ENCODE measurements at places on chromosomes 12 and 14.

DNA sequence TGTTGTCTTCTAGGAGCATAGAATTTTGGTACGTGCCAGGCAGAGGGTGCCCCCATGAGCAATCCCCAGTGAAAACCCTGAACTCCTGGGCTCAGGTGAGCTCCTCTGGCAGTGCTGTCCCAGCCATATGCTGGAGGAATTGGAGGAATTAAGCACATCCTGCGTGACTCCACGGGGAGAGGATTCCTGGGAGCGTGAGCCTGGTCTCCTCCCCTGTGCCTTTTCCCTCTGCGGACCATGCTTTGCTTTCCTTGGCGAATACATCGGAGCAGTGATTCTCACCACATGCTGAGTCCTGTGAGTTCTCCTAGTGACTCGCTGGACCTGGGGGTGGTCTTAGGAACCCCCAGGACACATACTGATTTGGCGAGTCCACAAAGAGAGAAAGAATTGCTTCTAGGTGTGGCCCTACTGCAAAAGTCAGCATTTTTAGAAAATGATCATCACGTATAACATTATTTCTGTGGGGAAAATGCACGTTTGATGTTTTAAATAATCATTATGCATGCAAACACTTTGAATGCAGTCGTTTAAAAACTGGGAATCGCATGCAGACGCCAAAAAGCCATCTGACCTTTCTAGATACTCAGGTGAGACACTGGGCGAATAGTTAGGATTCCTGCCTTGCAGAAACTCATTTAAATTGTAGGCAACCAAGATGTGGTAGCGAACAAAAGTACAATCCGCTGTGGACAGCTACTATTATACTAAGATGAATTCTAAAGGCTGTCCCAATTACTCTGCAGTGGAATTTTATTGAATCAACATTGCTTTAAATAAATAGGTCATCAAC lies 370.9 kb downstream of the TMEM132D start:
- no peak for DNase-seq

GRCh38 chr12:15020156-15020555 lies 47.3 kb downstream of the PDE6H start:
- DNase-seq = no peak

DNA sequence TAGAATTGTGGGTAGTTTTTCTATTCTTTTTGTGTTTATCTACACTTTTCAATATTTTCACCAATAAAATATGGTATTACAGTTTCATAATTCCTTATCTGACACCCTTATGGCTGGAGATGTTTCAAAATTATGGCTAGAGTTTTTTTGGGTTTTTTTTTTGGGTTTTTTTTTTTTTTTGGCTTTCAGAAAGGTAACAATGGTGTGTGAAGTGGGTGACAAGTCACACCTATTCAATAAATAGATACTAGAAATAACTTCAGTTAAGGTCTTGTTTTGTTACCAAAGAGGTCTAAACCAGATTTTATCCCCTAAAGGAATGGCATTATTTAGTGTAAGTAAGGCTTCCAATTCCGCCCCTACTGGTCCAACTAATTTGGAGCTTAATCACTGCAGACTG lies 19.5 kb downstream of the SPPL3 start:
- DNase-seq = no peak

GRCh38 chr12:101628676-101629075 lies 33.9 kb downstream of the MYBPC1 start:
- no peak for DNase-seq

DNA sequence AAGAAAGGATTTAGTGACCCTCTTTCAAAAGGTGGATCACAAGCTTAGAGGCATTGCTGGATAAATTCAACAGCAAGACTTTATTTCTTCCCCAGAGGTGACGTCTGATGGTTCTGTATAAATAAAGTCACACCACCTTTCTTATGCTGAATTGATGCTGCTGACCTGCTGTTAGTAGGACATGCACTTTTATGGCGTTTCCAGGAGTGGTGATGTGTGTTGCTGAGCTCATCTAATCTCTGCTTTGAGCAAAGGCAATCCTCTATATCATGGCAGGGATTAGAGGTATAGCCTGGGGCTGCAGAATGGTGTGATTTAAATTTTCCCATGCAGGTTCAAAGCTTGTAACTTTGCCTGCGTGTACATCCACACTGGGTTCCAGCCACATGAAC lies 94.9 kb downstream of the ETV6 start:
- no peak for DNase-seq

- DNase-seq = no peak
Measured at GRCh38 chr14:69093631-69094421, 59.1 kb downstream of the DCAF5 start.

DNA sequence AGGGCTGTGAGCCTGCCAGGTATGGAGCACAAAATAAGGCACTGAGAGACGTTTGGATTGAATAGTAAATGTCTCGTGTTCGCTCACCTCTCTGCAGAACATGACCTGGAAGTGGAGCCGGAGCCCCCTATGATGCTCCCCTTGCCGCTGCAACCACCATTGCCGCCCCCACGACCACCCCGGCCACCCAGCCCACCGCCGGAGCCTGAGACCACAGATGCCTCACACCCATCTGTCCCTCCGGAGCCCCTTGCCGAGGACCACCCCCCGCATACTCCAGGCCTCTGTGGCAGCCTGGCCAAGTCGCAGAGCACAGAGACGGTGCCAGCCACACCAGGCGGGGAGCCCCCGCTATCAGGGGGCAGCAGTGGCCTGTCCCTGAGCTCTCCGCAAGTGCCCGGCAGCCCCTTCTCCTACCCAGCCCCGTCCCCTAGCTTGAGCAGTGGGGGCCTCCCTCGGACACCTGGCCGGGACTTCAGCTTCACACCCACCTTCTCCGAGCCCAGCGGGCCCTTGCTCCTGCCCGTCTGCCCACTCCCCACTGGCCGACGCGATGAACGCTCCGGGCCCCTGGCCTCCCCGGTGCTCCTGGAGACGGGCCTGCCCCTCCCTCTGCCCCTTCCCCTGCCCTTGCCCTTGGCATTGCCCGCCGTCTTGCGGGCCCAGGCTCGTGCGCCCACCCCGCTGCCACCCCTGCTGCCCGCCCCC lies 18.7 kb downstream of the SETD1B start:
- no peak for DNase-seq

DNA sequence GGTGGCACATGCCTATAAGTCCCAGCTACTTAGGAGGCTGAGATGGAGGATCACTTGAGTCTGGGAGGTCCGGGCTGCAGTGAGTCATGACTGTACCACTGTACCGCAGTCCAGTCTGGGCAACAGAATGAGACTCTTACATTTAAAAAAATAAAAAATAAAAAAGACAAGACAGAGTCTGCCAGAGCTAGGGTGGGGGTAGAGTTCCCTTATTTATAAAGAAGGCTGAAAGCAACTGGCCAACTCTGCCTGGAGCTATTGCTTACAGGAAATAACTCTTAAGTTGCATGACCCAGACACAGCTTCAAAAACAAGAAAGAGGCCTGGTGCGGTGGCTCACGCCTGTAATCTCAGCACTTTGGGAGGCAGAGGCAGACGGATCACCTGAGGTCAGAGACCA lies 31.5 kb downstream of the NUMB start:
- DNase-seq = no peak

GRCh38 chr12:84842406-84843013 lies 70.1 kb downstream of the SLC6A15 start:
- DNase-seq = no peak

DNA sequence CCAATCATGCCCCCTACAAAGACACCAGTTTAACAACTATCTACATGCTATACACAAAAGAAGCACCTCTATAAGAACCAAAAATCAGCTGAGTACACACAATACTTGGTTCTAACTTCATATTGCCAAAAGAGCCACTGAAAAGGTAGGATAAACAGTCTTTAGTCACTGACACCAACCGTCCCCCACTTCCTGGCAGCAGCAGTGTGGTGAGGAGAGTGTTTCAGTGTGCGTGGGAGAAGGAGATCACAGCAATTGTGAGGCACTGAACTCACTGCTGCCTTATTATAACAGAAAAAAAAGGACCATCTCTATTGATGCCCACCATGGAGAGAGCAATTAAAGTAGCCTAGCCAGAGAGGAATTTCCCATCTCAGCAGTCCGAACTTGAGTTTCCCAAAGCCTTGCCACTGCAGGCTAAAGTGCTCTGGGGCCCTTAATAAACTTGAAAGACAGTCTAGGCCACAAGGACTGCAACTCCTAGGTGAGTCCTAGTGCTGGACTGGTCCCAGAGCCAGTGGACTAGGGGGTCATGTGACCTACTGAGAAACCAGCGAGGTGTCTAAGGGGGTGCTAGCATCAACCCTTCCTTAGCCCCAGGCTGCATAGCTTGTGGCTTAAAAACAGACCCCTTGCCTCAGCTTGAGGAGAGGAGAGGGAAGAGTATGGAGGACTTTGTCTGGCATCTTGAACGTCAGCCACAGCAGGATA lies 37.1 kb upstream of the LMNTD1 start:
- no peak for DNase-seq

- DNase-seq = no peak
Measured at GRCh38 chr12:71589478-71589881, 74.2 kb downstream of the ZFC3H1 start.

DNA sequence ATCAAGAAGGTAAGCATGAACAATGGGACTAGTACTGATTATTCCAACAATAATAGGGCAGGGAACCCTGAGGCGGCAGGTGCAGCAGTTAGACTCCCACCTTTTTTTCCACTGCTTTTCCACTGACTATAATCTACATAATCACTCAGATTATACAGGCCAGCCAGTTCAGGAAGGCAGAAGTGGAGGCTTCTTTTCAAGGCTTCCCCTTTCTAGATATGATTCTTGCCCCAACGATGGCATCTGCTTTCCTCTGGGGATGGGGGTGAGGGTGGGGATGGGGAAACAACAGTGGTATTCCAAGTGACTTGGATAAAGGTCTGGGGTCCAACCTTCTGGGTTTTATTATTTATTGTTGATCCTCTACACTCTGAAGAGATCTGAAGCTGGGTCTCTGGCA lies 331 bp downstream of the NCKAP1L start:
- no peak for DNase-seq

DNA sequence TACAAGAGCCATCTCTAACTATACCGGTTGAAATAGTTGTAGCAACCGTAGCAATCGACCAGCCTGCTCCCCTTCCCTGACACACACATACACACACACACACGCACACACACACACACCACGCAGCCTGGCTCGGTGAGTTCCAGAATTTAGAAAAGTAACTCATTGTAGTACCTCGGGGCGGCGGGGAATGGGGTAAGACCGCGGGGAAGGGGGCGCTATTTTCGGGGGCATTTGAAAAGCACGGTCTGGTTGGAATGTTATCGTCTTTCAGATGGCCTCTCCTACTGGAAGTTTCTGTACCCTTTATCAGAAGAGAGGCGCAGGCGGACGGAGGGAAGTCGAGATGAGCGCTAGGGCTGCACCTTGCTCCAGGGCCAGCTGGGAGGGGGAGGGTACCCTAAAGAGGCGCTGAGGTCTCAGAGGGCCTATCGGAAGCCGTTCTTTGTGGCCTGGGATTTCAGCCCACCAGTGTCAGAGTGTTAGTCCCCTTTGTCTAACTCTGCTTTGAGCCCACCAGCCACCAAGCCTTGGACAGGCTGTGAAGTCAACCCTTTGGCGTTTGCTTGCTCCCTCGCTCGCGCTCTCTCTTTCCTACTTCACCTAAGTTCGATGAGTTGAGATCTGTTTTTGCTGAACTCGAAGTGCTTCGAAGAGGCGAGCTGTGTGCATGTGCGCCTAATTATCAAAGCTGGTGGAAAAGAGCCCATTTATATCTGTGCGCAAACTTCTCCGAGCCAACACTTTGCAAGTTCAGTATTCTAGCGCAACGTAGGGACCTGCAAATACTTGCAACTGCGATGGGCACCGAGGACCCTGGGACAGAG lies 837 bp downstream of the COL2A1 start:
- DNase-seq = no peak

DNA sequence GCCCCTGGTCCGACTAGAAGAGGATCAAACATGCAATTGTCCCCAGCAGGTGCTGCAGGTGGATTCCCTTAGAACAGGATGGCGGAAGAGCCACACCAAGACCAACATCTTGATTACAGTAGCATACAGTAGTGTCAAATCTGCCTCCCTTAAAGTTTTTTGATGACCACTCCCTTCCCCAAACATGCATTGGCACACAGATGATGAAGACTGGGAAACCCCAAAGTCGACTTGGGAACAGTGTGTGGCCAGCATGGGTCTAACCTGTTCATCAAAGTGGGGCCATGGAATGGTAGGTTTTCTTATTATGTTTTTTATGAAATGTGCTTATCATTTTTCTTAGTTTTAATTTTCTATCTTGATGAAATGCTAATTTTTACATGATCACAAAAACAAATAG lies 8.8 kb downstream of the PLXNC1 start:
- no peak for DNase-seq

DNA sequence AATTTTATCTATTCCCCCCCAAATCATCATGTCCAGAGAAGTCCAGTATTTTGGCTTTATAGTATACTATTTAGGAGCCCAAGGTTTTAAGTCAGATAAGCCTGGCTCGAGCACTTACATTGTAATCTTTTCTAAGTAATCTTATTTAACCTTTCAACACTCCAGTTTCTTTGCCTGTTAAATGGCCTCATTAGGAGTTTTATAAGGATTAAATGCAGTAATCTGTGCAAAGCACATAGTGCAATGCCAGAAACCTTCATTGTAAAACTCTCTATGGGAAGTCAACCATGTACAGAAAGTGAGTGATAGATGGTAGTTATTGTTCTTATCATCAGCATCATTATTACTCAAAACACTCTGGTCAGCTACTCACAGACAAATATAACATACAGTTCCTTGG lies 1330.4 kb downstream of the SLC16A7 start:
- no peak for DNase-seq

DNA sequence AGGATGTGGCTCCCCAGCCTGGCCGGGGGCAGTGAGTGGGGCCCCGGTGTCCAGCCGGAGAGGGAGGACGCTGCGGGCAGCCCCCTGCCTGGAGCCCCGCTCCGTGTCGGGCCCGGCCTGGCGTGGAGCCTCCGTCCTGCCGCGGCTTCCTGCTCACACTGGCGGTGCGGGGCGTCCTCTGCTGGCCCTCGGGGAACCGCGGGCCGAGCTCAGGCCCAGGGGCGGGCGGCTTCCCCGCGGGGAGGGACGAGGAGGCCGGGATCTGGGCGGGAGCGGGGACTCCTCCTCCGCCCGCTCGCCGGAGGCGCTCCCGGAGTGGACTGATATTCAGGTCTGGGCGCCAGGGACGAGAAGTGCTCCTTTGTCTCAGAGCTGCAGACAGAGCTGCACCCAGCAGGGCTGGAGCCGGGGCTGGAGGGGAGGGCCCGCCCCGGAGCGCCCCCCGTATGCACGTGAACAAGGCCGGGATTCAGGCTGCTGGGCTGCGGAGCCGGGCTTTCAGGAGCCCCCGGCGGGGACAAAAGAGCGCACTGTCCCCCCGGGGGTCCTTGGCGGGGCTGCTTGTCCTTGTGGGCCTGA lies 2.2 kb downstream of the MMP17 start:
- no peak for DNase-seq

Measured in activated T-helper 1 cell treated with anti-CD3 and anti-CD28 coated beads, Interleukin-2, amount 50 U/mL, for 16 hours (primary cell).